ENCODE measurements at places on chromosomes 1 and 21.

- no peak for DNase-seq
These were observed 58.3 kb downstream of the CHD5 start for GRCh38 chr1:6121651-6122370.

GRCh38 chr1:179296356-179297104, 2.9 kb downstream of the SOAT1 start:
- DNase-seq = no peak

DNA sequence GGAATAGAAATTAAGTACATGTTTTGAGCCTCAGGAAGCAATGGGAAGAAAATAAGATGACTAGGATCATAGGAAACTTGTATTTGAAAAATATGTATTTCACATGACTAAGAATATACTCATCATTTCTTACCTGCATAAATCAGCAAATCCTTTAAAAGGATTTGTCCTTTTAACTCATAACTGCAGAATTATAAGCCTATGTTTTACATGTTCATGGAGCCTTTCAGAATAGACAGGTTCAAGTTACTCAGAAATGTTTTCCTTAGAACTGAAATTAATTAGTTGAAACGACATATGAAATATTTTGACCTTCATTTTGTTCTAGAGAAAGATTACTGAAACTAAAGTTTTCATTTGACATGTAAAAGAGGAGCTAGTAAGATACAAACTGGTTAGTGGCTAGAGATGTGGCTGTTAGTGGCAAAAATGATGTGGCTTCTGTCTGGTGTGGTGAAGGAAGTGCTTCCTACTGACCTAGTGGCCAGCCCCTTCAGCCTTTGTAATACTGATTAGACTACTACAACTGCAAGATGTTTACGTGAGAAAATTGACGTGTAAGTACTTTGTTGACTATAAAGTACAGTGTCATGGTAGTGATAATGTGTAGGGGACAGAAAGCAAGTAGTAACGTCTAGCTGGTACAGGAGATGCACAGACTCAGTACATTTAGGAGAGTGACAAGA, 54.7 kb downstream of the PACC1 start:
- no peak for DNase-seq

DNA sequence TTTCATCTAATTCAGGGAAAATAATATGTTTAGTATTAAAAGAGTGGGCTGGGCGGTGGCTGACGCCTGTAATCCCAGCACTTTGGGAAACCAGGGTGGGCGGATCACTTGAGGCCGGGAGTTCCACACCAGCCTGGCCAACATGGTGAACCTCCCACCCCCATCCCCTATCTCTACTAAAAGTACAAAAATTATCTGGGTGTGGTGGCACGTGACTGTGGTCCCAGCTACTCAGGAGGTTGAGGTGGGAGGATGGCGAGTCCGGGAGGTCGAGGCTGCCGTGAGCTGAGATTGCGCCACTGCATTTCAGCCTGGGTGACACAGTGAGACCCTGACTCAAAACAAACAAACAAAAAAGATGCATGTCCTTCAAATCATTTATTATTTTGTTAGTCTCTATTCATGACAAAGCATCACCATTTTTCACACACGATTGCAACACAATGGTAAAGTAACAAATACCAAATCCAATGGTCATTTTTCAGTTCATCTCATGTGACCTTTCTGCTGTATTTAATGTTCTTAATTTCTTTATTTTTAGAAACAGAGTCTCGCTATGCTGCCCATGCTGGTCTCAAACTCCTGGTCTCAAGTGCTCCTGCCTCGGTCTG, 1.0 kb downstream of the MSH4 start:
- no peak for DNase-seq

DNA sequence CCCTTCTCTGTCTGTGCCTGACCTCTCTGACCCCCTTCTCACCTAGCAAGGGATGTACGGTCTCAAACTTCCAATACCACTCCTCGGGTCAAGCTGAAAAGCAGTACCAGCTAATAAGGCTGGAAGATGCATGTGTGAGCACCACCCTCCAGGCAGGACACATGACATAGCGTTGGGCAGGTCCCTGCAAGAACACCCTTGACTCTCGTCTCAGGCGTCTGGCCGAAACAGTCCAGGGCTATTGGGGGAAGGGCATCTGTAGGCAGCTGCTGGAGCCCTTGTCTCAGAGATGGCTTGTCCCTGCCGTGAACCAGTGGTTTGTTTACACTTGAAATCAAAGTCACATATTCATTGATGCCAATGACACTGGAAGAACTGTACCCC, 56.5 kb downstream of the CD46 start:
- DNase-seq = no peak

- DNase-seq = no peak
These were observed 10.7 kb upstream of the ELOA start for GRCh38 chr1:23732363-23733224.

GRCh38 chr1:186915555-186915954, 86.8 kb downstream of the PLA2G4A start:
- no peak for DNase-seq

GRCh38 chr1:201647722-201648065, 108.8 kb downstream of the NAV1 start:
- no peak for DNase-seq

DNA sequence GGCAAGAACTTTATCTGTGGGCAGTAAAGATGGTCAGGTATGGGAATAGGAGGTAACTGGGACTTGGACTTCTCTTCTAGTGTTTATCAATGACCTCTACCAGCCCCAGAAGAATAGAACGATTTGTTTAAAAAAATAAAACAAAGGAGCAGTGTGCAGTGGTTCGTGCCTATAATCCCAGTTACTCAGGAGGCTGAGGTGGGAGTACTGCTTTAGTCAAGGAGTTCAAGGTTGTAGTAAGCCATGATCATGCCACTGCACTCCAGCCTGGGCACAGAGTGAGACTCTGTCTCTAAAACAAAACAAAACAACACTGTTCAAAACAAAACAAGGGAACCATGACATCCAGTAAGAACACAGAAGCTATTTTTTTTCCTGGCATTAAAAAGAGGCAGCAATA, 4.3 kb downstream of the RNF19B start:
- DNase-seq = no peak

DNA sequence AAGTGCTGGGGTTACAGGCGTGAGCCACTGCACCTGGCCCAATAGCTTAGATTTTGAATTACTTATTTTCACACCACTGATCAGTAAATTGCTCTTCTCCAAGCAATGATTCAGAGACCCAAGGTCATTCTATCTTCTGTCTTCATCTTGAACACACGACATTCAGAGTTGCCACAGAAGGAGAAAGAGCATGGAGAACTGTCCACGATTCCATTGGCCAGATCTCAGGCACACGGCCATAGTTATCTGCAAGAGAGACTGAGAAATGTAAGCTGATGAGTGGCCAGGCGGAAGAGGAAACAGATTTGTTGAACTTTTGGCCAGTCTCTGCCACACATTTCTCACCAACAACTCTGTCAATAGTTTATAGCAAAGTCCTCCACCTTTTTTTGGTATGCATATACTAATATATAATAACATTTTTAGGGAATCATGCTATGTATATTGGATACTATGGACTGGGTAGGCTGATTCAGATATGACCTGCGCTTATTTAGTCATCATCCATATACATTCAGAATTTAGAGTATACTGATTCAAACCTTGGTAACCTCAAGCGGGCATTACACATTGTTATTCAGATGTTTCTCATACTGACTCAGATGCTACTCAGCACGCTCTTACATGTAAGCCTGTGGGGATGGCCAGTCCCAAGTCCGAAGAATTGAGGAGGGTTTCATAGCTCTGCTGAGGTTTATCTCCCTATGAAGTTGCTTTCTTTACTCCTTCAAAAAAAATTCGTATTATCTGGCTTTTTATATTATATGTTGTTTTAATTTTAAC, 25.5 kb upstream of the CAP1 start:
- no peak for DNase-seq

GRCh38 chr1:25445993-25446538, 15.4 kb downstream of the MACO1 start:
- no peak for DNase-seq

DNA sequence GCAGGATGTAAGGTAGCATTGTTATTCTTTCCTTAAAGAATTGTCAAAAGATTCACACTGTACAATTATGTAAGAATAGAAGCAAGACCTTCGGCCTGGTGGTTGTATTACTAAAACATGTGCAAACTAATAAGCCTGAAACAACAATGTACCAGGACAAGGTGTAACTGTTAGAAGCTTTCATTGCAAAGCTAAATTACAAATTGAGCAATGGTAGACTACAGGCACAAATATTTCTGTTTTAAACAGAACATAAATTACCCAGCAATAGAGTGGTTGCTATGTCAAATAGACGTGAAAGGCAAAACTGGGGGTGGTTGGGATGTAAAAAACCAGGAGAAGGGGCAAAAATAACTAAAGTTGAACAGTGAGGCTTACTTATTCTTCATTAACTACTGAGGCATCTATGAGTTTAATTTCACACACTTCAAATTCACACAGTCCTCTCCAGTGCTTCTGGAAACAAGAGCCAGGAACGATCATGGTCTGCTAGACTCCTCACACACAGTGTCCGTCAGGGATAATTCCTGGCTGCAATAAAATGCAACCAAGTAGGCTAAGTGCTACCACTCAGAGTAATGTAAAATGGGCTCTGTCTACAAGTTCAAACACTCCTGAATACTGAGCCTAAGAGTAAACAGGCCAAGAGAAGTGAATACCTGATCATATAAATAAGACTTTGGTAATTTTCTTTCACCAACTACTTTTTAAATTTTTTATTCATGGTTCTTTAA, 39.3 kb upstream of the C1orf198 start:
- no peak for DNase-seq

- no peak for DNase-seq
These were observed 33.9 kb upstream of the LGALS8 start for GRCh38 chr1:236489710-236490377.

GRCh38 chr1:98723574-98723973, 62.1 kb downstream of the SNX7 start:
- no peak for DNase-seq

DNA sequence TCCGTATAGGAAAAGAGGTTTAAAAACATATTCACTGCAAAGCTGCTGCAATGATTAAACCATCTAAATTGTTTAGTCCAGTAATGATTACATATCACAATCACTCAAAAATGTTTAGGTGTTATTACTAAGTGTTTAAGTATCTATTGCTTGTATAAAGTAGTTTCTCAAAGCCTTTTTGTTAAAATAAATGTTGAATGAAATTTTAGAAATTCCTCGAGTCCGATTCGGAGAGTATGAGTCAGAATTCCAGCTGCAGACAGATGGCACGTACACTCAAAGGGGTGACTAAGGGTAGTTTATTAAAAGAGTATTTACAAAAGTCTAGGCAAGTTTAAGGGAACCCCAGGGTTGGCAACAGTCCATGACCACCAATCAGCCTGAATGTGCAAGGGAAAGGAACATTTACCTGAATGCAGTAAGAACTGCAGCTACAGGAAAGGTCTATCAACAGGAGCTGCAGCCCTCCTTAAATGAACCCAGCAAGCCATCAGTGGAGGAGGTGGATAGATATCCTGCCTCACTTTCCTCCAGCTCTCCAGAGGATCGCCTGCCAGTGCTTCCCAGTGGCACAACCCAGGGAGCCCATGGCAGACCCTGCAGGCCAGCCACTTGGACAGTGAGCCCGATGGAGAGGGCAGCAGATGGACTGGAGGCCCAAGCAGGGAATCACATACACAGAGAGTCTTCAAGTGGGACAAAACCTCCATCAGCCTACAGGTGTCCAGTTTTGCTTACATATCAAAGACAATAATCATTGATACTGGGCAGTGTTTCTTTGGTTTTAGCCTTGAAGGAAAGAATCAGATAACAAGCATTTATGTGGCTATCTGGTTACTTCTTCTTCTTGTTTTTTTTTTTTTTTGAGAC, 92.1 kb upstream of the SLC44A3 start:
- DNase-seq = no peak

DNA sequence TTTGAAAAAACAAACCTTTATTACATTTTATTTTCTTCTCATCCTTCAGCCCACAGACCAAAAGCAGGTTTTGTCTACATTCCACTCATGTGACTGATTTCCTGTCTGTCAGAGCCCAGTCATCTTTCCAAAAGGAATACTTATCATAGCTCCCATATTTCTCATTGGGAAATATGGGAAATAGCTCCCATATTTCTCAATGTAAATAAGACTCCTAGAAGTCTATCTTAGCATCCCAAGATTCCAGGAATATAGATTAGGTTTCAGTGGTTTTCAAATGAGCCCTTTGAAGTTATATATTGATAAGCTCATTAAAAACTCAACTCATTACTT, 19.1 kb upstream of the NRDC start:
- no peak for DNase-seq

- DNase-seq = no peak
These were observed 70.8 kb upstream of the KCND3 start for GRCh38 chr1:112060261-112060660.

DNA sequence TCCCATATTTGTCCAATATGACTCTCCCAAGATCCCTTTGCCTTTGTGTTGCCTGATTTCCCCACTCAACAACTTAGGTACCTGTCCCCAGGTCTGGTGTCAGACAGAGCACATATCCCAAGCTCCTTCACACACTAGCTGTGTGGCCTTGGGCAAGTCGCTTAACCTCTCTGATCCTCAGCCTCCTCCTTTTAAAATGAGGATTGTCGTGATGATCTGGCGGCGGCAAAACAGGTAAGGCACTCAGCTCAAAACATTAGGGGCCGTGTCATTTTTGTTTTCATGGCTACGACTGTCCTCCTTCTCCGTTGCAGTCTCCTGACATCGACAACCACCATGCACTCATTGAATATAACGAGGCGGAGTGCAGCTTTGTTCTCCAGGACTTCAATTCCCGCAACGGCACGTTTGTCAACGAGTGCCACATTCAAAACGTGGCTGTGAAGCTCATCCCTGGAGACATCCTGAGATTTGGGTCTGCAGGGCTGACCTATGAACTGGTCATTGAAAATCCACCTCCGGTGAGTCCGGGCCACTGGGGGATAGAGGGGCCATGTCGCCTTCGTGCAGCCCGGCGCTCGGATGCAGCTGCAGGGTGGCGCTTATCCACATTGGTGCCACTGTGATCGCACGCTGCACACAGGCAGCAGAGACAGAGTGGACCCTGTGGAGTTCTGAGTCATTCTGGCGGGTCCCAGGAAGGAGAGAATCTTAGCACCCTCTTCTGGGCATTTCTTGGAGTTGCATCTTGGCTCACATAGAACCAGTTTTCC, 25.2 kb downstream of the FHAD1 start:
- peak; percentile 28 for DNase-seq

DNA sequence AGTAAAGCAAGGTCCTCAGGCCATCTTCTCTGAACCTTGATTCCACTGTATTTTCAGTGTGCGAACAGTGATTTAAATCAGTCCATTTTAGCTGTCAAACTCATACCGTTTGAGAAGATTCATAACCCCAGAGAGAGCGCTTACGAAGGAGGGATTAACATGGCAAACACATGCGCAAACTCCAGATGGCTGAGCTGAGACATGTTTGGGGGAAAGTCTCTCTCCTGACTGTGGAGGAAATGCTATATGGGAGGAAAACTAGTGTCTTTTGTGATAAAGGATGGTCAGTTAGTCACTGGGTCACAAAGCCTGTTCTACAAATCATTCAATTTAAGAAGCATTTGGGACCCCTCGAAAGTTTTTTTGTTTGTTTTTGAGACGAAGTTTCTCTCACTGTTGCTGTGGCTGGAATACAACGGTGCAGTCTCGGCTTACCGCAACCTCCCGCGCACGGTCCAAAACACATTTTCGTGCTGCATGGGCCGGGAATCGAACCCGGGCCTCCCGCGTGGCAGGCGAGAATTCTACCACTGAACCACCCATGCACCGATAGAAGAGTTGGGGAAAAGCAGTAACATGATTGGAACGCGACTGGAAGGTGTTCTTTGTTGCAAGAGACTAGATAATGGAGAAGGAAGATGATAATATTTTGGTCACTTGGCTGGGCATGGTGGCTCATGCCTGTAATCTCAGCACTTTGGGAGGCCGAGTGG, 58.4 kb upstream of the CXADR start:
- no peak for DNase-seq

GRCh38 chr1:220711056-220711809, 21.1 kb downstream of the C1orf115 start:
- peak; percentile 33 for DNase-seq
